ENCODE measurements at places on chromosomes 1 and 21.

DNA sequence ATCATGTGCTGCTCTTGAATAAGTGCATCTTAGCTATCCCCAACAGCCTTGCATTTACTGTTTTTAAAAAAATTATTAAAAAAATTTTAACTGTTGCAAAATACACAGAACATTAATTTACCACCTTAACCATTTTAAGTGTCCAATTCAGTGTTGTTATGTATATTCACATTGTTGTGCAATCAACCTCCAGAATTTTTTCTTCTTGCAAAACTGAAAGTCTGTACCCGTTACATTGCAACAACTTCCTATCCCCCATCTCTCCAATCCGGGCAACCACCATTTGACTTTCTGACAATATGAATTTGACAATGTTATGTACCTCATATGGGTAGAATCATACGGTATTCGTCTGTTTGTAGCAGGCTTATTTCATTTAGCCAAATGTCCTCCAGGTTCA is 83.1 kb downstream of the FMN2 start:
- no peak for DNase-seq

GRCh38 chr1:186325239-186325638 is 49.8 kb downstream of the TPR start:
- DNase-seq: no peak

DNA sequence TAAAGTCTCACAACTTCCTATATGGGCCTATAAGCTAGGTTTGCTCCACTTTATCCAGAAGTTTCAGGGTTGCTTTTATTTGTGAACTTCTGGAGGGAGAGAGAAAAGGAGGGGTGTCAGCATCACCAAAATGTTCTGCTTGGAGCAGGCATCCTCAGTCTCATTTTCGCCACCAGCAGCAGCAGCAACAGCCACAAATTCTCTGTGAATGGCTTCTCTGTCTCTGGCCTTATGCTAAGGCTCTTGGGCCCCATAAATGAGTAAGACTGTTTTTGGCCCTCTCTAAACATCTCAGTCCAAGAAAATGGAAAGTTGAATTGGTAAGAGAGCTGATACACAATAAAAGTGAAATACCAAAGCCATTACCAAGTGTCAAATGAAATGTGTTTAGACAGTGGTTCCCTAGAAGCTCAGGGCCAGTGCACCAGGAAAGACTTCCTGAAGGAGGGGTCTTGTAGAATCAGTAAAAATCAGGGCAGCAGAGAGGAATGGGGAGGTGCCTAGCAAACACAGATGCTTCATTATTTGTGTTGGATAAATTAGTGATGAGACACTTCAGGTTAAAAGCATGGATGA is 53.0 kb upstream of the SPATA6 start:
- no peak for DNase-seq

- DNase-seq: no peak
These were observed 32.2 kb downstream of the VASH2 start for GRCh38 chr1:212982430-212983152.

- no peak for DNase-seq
These were observed 430.5 kb downstream of the HLX start for GRCh38 chr1:221309723-221310122.

GRCh38 chr1:13642306-13643004 is 57.5 kb upstream of the PRDM2 start:
- DNase-seq: no peak

GRCh38 chr1:85579622-85580021 is 939 bp upstream of the CCN1 start:
- DNase-seq: no peak

DNA sequence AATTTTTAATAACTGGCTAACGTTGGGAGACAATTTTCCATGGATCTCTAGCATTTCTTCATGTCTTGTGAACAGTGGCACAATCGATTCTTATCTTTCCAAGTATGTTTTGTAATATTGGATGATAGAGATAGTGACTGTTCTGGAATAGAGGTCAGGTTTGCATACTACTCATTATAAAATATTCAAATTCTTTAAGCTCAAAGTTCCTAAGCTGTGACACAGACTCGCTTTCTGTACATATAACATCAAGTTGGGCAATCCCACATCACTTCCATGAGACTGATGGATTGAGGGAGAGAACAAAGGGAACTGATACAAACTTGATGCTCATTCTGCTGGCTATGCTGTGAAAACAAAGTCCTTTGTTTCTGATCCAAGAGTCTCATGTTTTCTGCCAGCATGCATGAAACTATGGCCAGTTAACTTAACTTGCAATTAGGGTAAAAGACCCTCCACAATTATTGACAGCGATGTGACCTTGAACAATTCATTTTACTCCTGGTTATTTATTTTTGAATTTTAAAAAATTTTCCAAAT is 392.4 kb downstream of the TTLL7 start:
- DNase-seq: no peak

DNA sequence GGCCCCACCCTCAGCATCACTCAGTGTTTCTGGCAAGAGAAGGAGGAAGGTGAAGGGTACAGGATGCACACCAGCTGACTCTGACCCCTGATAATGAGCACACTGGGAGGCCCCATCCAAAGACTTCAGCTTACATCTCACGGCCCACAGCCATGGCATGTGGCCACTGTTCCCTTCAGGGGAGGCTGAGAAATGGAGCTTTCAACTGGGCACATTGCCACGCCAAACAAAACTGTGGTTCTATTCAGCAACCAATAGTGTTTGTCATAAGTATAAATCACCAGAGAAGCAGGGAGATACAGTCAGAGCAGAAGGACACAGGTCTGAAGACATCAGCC is 12.7 kb upstream of the TRAF3IP3 start:
- no peak for DNase-seq
